H9 (cell line): ENCODE measurements at places on chromosomes 4 and X. TPM values are rescaled to one million over a fixed set of nuclear protein-coding genes. Genes with fewer than 3 reads are reported as not detected.
A peak's percentile ranks its signal among the peaks of the same experiment; 100 is the strongest.

DNA sequence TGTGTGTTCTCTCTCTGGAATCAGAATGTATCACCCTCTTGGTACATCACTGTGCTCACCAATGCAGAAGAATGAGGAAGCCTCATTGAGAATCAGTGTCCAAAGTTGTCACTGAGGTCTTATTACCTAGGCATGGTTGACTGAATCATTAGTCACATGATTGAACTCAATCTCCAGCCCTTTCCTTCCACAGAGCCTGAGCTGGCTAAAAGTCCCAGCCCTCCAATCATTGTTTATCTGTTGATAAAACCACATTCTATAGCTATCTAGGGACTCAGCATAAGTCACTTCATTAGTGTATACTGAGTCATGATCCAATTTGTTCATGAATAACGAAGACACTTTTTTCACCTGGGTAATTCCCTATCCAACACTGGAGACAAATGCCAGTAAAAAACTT is 396.8 kb downstream of the TRAM1L1 start:
- H3K4me1 ChIP-seq: no peaks in the 10 kb centered on the region
- H3K36me3 ChIP-seq: no peaks in the 10 kb centered on the region
- DNase-seq: no peak
- H3K4me3 ChIP-seq: no peak overlapping the region

DNA sequence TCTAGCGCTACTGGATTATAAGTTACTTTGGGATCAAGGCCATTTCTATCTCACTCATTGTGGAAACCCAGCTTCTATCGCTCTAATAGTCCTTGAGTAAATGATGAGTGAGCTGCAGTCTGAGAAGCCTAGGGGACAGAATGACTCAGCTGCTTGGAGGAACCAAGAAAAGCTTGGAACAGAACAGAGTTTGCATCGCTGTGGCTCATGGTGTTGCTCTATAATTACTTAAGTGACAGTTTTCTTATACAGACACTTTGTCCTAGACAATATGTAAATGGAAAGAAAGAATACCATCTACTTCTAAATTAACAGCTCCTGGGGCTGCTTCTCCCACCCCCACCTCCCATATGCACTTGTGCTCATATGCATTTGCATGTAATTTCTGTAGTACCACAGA is 156.9 kb downstream of the SLIT2 start:
- no peak for DNase-seq
- H3K36me3 ChIP-seq: no peaks in the 10 kb centered on the region
- H3K27ac ChIP-seq: no peak overlapping the region

DNA sequence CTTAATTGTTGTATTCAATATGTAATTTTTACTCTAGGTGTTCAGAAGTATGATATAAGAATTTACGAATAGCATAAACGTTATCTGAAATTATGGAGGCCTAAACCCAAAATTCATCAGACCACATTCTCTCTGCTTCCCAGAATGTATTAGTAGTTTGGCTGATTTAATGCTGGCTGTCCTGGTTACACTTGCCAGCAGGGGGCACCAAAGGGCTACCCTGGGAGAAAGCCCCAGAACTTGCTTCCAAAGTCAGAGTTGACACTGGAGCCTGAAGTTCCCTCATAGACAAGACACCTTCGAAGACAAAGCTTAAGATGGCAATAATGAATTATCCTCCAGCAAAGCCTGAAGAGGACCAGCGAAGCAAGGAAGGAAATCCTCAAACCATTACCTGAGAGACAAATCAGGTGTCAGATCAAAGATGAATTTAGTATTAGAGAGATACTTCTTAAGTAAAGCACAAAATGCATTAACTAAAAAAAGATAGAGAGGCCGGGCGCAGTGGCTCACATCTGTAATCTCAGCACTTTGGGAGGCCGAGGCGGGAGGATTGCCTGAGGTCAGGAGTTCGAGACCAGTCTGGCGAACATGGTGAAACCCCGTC is 11.3 kb upstream of the ANOS1 start:
- peaks cover 2% of the 10 kb centered on the region; the same call in 1 of the 2 replicates for H3K4me1 ChIP-seq
- no peaks in the 10 kb centered on the region for H3K27me3 ChIP-seq
- DNase-seq: peak; percentile 52
- H3K27ac ChIP-seq: no peak overlapping the region
- H3K36me3 ChIP-seq: no peaks in the 10 kb centered on the region; the same call in 2 of the 3 replicates

- H3K36me3 ChIP-seq: peaks cover 2% of the 10 kb centered on the region; the same call in 1 of the 2 replicates
- H3K27ac ChIP-seq: no peak overlapping the region
- no peak overlapping the region for H3K4me3 ChIP-seq
- peaks cover 32% of the 10 kb centered on the region for H3K4me1 ChIP-seq
Observed at GRCh38 chr4:76702440-76703122, 195.4 kb downstream of the SOWAHB start.

- H3K4me3 ChIP-seq: no peak overlapping the region; the same call in 1 of the 2 replicates
- peaks cover 5% of the 10 kb centered on the region; the same call in 1 of the 2 replicates for H3K27me3 ChIP-seq
- peak; percentile 71 for DNase-seq
- H3K4me1 ChIP-seq: peaks cover 6% of the 10 kb centered on the region; the same call in 1 of the 2 replicates
- H3K27ac ChIP-seq: no peak overlapping the region
Observed at GRCh38 chrX:137431693-137432488, 134.0 kb upstream of the ZIC3 start.

DNA sequence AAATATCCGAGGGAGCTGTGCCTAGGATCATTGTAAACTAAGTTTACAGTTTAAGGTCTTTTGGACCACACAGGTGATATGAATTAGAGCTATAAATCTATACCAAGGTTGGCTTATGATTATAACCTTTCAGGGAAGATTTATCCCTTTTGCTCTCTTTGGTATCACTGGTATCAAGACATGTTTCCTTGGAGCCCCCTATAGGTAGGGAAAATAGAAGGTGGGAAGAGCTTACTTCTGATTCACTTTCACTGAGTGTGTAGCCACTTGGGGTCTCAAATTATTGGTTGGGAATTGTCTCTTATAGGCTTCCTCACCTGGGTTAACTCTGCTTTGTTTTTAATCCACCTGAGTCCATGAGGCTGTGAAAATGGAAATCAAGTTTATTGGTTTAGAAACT is 262.1 kb upstream of the NR3C2 start:
- 0 out of 3 replicates have a peak, but pooled peaks cover 1% of the 10 kb centered on the region for H3K36me3 ChIP-seq
- no peaks in the 10 kb centered on the region for H3K4me1 ChIP-seq
- no peak for DNase-seq
- no peak overlapping the region for H3K27ac ChIP-seq
- no peak overlapping the region for H3K4me3 ChIP-seq

GRCh38 chrX:63354484-63354883 is 3.4 kb upstream of the SPIN4 start:
- no peak overlapping the region for H3K27ac ChIP-seq
- H3K4me1 ChIP-seq: no peaks in the 10 kb centered on the region
- no peak overlapping the region for H3K4me3 ChIP-seq

GRCh38 chrX:142804085-142804484 is 221.6 kb upstream of the SPANXN4 start:
- peak; percentile 47 for DNase-seq
- H3K27me3 ChIP-seq: no peaks in the 10 kb centered on the region
- H3K36me3 ChIP-seq: peaks cover 5% of the 10 kb centered on the region; the same call in 1 of the 2 replicates
- no peak overlapping the region for H3K27ac ChIP-seq

GRCh38 chrX:109585488-109585887 is 39.5 kb downstream of the KCNE5 start:
- no peaks in the 10 kb centered on the region for H3K27me3 ChIP-seq
- no peak for DNase-seq
- H3K4me1 ChIP-seq: no peaks in the 10 kb centered on the region; the same call in 1 of the 2 replicates

DNA sequence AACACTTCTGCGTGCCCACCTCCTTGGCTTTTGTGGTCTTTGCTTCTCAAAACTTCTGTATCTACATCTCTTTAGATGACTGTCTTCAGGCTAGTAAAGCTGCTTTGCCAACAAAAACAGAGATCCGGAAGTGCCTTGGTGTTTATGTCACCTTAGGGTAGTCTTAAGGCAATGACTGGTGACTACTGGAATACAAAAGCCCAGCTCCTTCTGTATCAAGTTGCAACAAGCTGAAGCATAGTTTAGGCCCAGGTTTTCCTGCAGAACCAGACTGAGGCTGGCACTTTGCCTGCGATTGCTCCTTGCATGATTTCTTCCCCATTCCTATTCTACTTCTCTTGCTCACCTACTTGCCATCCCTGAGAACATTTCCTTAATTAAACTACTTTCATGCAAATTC is 333.8 kb downstream of the DMD start:
- H3K4me3 ChIP-seq: no peak overlapping the region
- H3K27me3 ChIP-seq: no peaks in the 10 kb centered on the region
- no peak overlapping the region for H3K27ac ChIP-seq

Gene RAB39B
- 6.8 and 7.2 TPM in 2 replicates for total RNA-seq

Gene RGN
- 0.20 TPM in 1 of 2 replicates, not detected in the other for total RNA-seq

Gene STPG2
- 0.11 and 0.20 TPM in 2 replicates for total RNA-seq

Gene SERPINA7
- not detected in 2 replicates for total RNA-seq

Gene ZDHHC15
- total RNA-seq: 1.9 and 2.7 TPM in 2 replicates
